Right ventricle myocardium inferior (tissue), 1 donor: ENCODE measurements at places on chromosomes 3 and 15. TPM values are rescaled to one million over a fixed set of nuclear protein-coding genes. Genes with fewer than 3 reads are reported as not detected.

DNA sequence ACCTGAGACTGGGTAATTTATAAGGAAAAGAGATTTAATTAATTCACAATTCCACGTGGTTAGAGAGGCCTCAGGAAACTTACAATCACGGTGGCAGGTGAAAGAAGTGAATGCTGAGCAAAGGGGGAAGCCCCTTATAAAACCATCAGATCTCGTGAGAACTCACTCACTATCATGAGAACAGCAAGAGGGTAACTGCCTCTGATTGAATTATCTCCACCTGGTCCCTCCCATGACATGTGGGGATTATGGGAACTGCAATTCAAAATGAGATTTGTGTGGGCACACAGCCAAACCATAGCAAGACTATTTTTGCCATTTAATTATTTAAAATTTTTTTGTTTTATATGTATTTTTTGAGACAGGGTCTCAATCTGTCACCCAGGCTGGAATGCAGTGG is 27.0 kb upstream of the KCTD6 start:
- DNase-seq: no peak

DNA sequence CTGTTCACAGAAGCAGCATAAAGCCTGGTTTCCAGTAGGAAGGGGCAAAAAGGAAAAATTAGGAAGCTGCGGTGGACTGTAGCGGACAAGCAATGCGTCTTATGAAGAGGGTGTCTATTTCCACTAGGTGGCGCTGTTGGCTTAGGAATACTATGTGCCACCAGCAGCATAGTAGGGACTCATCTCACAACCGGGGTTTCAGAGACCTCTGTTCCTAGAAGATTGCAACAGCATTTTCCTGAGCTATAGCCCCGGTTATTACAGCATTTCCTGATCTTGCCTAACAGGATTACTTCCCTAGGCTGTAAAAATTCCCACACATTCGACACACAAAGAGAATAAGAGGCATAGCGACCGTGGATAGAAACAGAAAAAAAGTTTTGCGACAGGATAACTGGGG is 683.0 kb downstream of the TBL1XR1 start:
- no peak for DNase-seq

DNA sequence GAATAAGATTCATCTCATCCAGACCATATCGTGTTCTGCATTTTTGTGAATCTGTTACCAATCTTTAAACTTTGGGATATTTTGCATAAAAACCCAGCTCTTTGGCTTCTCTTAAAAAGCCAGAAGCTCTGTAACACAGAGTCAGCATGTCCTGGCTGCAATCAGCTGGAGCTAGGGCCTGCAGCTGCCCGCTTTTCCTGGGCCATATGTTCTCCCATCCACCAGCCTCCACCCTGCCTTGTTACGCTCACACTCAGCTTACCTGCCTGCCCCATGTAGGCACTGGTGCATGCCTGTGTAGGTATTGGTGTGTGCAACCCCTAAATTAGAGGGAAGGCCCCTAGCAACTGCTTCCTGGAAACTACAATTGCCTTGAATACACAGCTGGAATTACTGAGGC is 48.2 kb downstream of the CRYGS start:
- DNase-seq: no peak

DNA sequence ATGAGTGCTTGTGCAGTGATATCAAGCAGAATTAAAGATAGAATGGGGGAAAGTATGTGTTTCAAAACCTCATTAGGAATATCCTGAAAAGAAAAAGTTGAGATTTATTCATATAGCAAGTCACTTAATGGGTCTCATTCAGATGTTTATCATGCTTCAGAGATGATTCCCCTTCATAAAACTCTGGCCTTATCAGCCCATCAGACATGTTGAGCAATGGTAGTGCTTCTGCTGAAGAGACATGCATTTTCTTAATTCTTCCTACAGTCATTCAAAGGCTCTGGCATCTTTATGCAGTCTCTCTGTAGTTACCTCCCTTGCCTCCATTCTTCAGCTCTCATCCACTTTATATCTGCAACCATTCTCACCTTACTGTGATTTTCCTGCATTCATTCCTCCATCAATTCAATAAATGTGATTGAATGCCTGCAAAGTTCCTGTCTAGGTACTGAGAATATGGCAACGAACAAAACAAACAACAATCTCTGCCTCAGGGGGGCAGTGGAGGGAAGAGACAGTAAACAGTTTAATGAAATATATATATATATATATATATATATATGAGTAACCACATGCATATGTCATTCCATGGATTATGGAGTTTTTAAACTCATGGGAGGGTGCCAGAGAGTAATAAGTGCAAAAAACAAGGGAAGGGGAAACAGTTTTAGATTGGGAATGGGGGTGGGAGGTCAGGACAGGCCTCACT is 138.5 kb downstream of the NECTIN3 start:
- no peak for DNase-seq

LDHAL6B gene
- total RNA-seq: not detected
